Fibroblast of the aortic adventitia (primary cell): ENCODE measurements at places on chromosomes 13 and 19. TPM values are rescaled to one million over a fixed set of nuclear protein-coding genes. Genes with fewer than 3 reads are reported as not detected.

Gene ZNF829
- 5.2 and 5.5 TPM in 2 replicates for total RNA-seq

Gene CATSPERD
- total RNA-seq, result not detected in 2 replicates

Gene KLK3
- not detected in 2 replicates for total RNA-seq

Gene SIGLEC7
- 0.41 TPM in 1 of 2 replicates, not detected in the other for total RNA-seq

Gene ACP5
- 0.09 and 1.4 TPM in 2 replicates for total RNA-seq

Gene SERPINE3
- total RNA-seq, result not detected in 2 replicates

Gene TNFSF11
- total RNA-seq, result 0.33 and 5.2 TPM in 2 replicates

Gene SHANK1
- 2.6 and 4.2 TPM in 2 replicates for total RNA-seq

Gene S1PR2
- 9.7 and 44.6 TPM in 2 replicates for total RNA-seq

Gene ETV2
- 0.81 and 1.6 TPM in 2 replicates for total RNA-seq

Gene CRX
- not detected in 2 replicates for total RNA-seq

Gene LILRA5
- not detected in 2 replicates for total RNA-seq

Gene COL4A2
- 53.3 and 151 TPM in 2 replicates for total RNA-seq

Gene TFPT
- total RNA-seq, result 8.9 and 18.3 TPM in 2 replicates

Gene ALG5
- 22.9 and 53.2 TPM in 2 replicates for total RNA-seq

Gene SHKBP1
- 5.7 and 24.9 TPM in 2 replicates for total RNA-seq

Gene FGF9
- total RNA-seq, result 0.18 and 2.5 TPM in 2 replicates

Gene KIR2DL4
- total RNA-seq, result not detected in 2 replicates

Gene ZNF667
- total RNA-seq, result 3.1 and 8.9 TPM in 2 replicates

Gene RNF113B
- not detected in 2 replicates for total RNA-seq

Gene KIR3DL2
- not detected in 2 replicates for total RNA-seq

Gene TRPC4
- 1.2 and 5.5 TPM in 2 replicates for total RNA-seq

Gene HSD17B14
- 3.6 and 25.5 TPM in 2 replicates for total RNA-seq

Gene RDH8
- total RNA-seq, result not detected in 2 replicates

Gene CD79A
- total RNA-seq, result 0.09 TPM in 1 of 2 replicates, not detected in the other

Gene LACC1
- 22.9 and 32.9 TPM in 2 replicates for total RNA-seq

Gene KLK8
- total RNA-seq, result not detected in 2 replicates

Gene KLK14
- total RNA-seq, result not detected in 2 replicates

Gene RFPL4A
- not detected in 2 replicates for total RNA-seq

Gene ATP4A
- total RNA-seq, result not detected in 2 replicates

Gene IGFL2
- total RNA-seq, result 0.09 TPM in 1 of 2 replicates, not detected in the other

Gene CYP4F3
- not detected in 2 replicates for total RNA-seq

Gene LMTK3
- total RNA-seq, result not detected in 2 replicates

Gene SPTBN4
- total RNA-seq, result 3.5 and 9.5 TPM in 2 replicates

Gene ZSCAN5B
- total RNA-seq, result 0.09 TPM in 1 of 2 replicates, not detected in the other
